ENCODE measurements at places on chromosomes 1 and 21. TPM values are rescaled to one million over a fixed set of nuclear protein-coding genes. Genes with fewer than 3 reads are reported as not detected.

The CFHR4 gene
- total RNA-seq, result not detected

The PAFAH2 gene
- total RNA-seq, result 8.3 TPM

The DNAH14 gene
- 2.2 TPM for total RNA-seq

The AK5 gene
- not detected for total RNA-seq

GRCh38 chr21:39353295-39353694, 4.4 kb upstream of the HMGN1 start:
- ATAC-seq, result no peak

The C1orf53 gene
- 0.78 TPM for total RNA-seq

DNA sequence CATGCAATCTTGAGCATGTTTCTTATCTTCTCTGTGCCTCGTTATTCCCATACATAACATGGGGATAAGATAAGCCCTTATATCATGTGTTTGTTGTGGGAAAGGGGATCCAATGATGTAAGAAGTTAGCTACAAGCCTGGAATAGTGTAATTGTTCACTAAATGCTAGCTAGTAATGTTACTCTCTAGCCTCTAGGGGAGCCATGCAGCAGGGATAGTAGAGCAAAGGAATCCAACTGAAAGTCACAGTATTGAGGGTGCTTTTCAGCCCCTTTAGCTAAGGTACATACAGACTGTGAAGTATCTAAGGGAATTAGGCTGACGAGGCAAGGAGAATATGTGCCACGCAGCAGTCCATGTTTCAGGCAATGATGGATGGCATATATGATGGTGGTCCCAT, 46.9 kb downstream of the IL23R start:
- ATAC-seq, result no peak

The C21orf58 gene
- 21.4 TPM for total RNA-seq

- peak; percentile 72 for ATAC-seq
Measured at GRCh38 chr21:42425591-42425990, 21.9 kb downstream of the UBASH3A start.

- ATAC-seq, result no peak
Measured at GRCh38 chr1:106995970-106996369, 60.5 kb upstream of the PRMT6 start.

DNA sequence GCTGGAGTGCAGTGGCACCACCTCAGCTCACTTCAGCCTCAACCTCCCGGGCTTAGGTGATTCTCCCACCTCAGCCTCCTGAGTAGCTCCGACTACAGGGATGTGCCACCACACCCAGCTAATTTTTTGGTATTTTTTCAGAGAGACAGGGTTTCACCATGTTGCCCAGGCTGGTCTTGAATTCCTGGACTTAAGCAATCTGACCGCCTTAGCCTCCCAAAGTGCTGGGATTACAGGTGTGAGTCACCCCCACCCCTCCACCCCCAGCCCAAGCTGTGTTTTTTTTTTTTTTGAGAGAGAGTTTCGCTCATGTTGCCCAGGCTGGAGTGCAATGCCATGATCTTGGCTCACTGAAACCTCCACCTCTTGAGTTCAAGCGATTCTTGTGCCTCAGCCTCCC, 75.4 kb downstream of the NKAIN1 start:
- no peak for ATAC-seq

DNA sequence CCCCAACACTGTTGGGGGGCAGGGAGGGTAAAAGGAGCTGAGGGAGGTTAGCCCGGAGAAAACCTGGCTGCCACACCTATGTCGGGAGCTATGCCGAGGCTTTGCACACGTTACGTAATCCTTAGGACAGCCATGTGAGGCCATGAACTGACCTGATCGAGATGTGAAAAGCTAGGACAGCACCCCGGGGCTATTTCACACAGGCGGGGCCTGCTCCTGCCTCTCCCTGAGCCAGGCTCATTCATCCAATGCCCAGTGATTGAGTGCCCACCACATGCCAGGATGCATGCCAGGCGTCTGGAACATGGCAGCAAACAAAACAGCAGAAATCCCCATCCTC, 30.2 kb downstream of the LDLRAP1 start:
- ATAC-seq, result no peak

The OTUD3 gene
- total RNA-seq, result 16.6 TPM

The FCGR1A gene
- not detected for total RNA-seq

DNA sequence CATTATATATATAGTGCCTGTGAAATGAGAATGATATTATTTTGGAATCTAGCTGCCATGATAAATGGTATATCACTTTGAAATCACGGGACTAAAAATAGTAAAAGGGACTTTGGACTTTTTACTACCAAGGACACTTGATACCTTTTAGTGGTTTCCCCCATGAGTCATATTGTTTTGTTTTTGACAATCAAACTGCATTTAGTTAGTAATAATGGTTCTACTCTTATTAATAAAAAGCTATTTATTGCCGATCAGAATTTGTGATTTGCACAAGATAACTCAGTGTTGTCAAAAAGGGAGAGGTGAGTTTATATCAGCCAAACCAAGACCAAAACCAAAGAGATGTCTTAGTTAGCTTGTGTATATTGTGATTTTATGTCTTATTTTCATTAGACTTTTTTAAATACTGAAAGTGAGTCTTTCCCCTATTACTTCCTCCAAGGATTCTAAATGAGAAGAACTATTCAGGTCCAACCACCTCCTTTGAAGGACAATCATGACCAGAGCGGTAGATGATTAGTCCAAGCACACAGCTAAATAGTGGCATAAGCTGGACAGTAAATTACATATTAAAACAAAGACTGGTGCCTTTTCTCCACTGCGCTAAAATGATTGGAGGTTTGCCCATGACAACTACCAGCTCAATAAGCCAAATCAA, 281.7 kb upstream of the ESRRG start:
- no peak for ATAC-seq

The AGL gene
- 23.2 TPM for total RNA-seq

The NMNAT2 gene
- not detected for total RNA-seq

The MPZ gene
- total RNA-seq, result 4.9 TPM

GRCh38 chr1:230153641-230154296, 86.7 kb downstream of the GALNT2 start:
- ATAC-seq, result no peak

Data from activated T-helper 17 cell treated with anti-CD3 and anti-CD28 coated beads, Interleukin-2, amount 50 U/mL, for 72 hours (primary cell).